Fibroblast of skin of scalp (primary cell): ENCODE measurements at places on chromosomes 3 and 15.

DNA sequence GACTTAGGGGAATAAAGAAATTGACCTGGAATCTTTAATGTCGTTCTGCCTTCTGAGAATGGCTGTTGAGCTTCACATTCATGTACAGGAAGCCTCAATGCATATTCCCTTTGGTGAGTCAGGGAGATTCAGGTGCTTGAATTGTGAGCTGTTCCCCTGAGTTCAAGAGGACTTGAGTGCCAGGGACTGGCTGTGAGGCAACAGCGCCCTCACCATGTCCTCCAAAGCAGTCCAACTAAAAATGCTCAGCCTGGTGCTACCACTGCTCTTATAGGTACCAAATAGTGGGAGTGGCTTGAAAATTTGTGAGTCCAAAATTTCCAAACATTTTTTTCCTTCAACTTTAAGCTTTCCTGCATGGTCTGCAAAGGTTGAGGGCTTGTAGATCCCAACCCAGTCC, 54.1 kb downstream of the LEO1 start:
- peak; percentile 19 for DNase-seq

DNA sequence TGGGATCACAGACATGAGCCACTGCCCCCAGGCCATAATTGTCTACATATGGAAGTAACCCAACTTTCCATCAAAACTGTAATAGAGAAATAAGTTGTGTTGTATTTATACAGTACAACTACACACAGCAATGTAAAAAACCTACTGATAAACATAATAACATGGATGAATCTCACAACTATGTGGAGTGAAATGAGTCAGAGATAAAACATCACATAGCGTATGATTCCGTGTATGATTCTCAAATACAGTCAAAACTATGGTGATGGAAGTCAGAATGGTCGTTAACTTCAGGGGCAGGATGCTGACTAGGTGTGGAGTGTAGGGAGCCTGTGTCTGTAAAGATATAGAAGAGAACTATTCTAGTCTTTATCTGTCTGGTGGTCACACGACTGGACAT, 332.7 kb upstream of the SLCO3A1 start:
- DNase-seq: peak; percentile 38

DNA sequence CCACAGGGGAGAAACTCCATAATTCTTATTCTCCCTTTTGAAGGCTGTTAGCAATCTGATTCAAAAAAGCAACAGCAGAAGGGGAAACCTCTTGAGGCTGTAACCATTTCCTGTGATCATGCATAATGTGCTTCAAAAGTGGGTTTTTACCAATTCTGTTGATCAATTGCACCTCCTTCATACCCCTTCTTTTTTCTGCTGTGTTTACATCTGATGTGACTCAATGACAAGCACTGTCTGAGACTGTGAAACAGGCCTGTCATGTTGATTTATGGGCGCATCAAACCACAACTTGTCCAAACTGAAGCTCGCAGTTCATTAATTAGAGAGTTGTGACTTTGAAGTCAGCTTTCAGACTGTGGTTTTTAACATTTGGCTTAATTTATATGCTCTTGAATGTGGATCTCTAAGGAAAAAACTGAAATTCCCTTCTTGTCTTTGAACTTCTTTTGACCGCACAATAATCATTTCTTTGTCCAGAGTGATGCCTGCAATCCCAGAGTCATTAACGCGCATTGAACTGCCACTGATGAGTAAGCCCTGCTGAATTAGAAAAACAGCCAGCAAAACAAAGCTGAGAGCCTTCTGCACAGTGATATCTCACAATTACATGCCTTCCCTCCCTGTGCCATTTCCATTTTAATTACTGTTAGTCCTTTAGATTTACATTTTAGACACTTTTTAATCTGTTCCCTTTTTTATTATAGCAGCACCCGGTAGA, 532.8 kb downstream of the FOXP1 start:
- DNase-seq: peak; percentile 71

DNA sequence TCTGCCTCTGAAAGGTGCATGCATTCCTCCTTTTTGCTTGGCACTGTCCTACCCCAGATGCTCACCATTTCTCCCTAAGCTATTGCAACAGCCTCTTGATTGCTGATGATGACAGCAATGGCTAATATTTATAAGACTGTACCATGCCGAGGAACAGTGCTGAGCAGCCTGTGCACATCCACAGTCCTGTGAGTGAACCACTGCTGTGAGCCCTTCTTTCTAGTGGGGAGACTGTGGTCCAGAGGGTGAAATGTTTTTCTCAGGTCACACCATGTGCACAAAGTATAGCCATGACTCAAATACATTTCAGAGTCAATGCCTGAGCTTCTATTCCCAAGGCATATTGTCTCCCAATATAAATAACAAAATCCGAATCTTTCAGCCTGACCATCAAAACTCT, 231.2 kb upstream of the LRTM1 start:
- DNase-seq: no peak

GRCh38 chr3:12138044-12138443, 20.7 kb downstream of the TIMP4 start:
- DNase-seq: peak; percentile 31

DNA sequence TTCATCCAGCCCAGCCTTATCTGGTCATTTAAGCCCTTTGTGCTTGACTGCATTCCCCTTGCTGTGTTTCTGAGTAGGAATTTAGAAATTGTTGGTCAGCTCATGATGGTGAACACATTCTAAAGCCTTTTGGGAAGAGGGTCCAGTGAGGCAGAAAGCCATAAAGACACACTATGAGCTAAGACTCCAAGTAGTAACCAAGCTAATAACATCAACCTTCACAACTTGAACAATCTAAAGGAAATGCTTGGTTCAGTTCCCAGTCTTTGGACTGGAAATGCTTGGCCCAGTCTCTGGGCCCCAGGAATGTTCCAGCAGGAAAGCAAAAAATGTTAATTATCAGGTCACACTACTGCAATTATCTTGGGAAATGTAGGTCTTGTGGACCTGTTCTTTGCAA, 7.7 kb downstream of the PLSCR1 start:
- DNase-seq: no peak

GRCh38 chr3:171293142-171293782, 166.9 kb downstream of the TNIK start:
- no peak for DNase-seq

GRCh38 chr15:29472901-29473445, 203.4 kb upstream of the NSMCE3 start:
- DNase-seq: no peak

DNA sequence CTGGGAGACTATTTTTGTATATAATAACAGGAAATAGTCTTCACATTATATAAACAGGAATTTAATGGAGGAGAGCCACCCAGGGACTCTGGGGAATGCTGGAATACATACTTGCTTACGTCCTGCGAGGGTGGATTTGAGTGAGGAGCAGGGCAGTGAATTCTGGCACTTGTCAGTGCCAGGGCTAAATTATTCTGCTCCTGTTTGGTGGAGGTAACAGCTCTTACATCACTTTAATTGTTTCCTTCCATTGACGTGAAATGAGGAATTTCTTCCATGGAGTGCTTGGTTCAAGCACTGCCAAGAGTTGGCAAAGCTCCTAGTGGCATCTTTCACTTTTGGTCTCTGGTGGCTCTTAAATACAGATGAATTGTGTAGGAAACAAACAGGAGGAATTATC, 94.1 kb upstream of the GOLGA8J start:
- peak; percentile 26 for DNase-seq

DNA sequence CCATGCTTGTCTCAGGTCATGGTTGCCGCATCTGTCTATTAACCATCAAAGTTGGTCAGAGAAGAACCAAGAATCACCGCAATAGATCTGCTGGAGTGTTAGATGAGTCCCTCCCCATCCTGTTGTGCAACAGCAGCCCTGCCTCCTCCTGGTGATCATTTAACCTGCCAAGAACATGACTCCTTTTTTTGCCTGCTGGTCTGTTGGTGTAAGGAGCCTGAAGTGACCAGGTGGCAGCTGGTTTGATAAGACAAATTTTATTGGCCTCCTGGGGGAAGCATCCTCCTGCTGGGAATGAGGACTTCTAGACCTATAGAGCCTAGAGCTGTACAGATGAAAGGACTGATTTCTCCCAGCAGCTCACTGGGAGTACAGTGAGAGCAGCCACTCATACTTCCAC, 43.5 kb upstream of the RAF1 start:
- no peak for DNase-seq
